ENCODE measurements at places on chromosomes 12 and 14.

GRCh38 chr14:105282098-105282725, 18.6 kb downstream of the BRF1 start:
- no peak for DNase-seq

GRCh38 chr12:104163631-104164030, 25.6 kb upstream of the NFYB start:
- DNase-seq = no peak

DNA sequence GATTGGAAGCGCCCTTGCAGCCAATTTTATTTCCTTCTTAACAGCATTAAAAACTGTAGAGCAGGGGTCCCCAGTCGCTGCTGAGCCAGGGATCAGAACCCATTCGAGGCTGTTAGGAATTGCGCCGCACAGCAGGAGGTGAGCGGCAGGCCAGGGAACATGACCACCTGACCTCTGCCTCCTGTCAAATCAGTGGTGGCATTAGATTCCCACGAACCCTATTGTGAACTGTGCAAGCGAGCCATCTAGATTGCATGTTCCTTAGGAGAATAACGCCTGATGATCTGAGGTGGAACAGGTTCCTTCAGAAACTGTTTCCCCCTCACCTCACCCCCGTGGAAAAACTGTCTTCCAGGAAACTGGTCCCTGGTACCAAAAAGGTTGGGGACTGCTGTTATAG, 107.4 kb downstream of the DNAI7 start:
- no peak for DNase-seq

DNA sequence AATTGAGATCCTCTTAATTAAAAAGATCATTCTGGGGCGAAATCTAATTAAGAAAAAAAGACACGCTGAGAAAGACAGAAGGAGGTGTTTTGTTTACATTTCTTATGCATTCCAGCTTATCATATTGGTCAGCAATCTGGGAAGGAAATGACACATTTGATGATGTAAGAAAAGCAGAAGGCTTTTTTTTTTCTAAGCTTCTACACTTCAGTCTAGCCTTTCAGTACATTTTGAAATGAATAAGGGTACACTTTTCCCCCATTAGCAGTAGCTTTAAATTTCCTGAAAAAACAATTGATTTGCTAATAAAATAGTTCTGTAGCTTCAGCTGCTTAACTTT, 5.9 kb upstream of the GSC start:
- DNase-seq = no peak

DNA sequence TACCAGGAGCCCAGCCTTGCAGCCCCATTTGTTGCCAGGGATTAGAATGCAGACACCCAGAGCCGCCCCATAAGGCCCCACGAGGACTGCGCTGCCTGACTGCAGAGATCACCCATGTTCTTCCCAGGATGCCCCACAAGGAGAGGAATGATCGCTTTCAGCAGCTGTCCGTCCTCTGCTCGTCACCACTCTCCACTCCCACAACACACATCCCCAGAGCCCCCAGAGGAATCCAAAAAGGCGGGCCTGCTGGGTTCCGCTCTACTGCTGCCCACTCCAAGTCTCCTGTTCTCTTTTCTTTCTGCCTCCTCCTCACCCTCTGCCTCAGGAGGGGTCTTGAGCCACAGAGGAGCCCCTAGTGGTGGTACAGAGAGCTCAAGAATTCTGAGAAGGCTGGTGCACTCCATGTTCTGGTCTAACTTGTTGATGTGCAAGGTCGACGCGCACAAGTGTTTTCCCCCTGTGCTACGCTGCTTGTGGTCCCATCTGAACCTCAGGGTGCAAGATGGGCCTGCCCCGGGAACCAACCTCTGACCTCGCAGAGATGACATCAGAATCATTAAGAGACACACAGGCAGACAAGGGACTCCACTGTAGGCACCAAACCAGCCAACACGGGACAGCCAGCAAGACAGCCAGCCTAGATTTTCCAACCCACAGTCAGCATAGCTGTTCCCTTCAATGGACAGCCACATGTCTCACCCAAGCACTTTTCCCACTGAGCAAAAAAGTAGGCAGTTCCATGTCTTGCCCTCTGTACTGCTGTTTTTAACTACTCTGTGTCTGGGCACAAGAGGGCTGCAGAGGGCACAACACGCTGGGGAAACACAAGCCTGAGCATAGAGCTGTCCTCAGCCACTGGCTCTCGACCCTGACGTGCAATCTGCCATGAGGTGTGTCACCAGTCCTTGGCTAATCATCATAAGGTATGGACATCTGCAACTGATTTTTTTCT, 29.9 kb downstream of the PXN start:
- no peak for DNase-seq

DNA sequence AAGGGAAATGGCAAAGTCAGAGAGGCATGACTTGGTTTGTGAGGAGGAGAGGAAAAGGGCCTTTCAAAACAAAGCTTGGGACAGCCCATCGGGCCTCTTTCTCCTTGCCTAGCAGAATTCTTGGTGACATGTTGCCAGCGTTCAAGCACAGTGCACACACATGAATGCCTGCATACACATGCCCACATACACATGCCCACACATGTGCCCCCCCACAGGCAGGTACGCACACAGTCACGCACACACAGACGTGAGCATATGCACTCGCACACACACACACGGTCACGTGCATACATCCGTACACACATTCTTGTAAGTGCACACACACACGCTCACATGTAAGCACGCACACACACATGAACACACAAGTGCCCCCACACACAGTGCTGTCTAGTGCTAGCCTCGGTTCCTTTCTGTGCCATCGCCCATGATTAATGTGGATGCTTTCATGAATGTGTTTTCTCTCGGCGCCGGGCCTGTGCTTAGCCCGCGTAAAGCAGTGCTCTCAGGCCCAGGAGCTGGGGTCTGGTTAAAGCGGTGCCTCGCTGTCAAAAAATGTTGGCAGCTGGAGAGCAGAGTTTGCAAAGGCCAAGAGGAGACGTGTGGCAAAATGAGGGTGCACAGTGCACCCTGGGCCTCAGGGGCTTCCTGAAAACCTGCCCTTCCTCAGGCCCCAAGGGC, 328.8 kb upstream of the DIO3 start:
- no peak for DNase-seq
